ENCODE measurements at places on chromosomes 16 and 17.

- ATAC-seq = peak; percentile 14
These were observed 275.4 kb downstream of the SEC14L1 start for GRCh38 chr17:77416105-77416713.

GRCh38 chr16:29009050-29009837 lies 24.4 kb downstream of the LAT start:
- no peak for ATAC-seq

GRCh38 chr17:4487296-4487695 lies 11.4 kb upstream of the SPNS2 start:
- no peak for ATAC-seq

- no peak for ATAC-seq
These were observed 11.0 kb upstream of the CENPT start for GRCh38 chr16:67858500-67858899.

- no peak for ATAC-seq
These were observed 97.5 kb downstream of the CHD9 start for GRCh38 chr16:53152329-53152728.

GRCh38 chr17:82058230-82058854 lies 6.6 kb downstream of the GPS1 start:
- ATAC-seq = no peak

DNA sequence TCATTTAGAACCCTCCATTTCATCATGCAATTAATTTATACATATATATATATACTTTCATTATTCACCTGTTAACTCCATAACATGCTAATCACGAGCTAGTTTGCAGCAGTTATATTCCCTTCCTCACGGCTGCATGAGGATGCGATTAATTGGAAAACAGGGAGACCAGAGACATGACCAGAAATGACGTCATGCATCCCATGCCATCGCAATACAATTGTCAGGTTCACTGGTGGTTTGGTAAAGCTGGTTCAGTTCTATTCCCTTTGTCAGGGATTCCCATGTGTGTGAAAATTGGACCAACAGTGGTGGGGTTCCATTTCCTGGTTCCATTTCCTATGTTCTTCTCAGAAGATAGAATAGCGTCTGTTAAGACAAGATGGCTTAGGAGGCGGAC lies 440.4 kb upstream of the ERCC4 start:
- ATAC-seq = no peak

DNA sequence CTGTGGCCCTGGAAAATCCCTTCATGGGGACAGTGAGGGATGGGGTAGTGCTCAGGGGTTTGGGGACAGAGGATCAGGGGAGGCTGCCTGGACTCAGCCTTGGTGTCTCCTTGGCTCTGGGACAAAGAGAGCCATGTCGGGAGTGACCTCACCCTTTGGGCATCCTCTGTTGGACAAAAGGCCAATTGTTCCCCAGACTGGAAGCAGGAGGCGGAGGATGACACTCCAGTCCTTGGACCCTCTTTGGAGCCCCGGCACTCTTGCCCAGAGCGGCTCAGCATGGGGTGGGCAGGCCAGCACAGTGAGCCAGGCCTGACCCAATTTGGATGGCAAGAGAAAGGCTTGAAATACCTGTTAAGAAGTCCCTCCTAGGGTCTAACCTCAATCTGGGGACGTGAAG lies 39.4 kb upstream of the PHB1 start:
- no peak for ATAC-seq

- ATAC-seq = no peak
These were observed 12.8 kb upstream of the HSBP1 start for GRCh38 chr16:83794860-83795554.

GRCh38 chr16:84004442-84004841 lies 36.4 kb downstream of the NECAB2 start:
- ATAC-seq = no peak

DNA sequence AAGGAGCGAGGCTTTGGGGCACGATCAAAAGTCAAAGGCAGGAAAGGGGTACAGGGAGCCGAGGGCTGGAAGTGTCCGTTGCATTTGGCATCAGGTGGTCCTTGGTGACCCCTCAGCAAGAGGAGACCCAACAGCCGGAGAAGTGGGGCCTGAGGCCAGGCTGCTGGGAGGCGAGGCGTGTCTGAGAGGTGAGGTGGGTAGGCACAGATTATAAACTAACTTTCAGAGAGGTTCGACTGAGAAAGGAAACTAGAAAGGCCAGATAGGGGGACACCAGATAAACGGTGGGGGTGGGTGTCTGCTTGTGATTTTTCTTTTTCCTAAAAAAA lies 3.6 kb downstream of the PECAM1 start:
- ATAC-seq = no peak

DNA sequence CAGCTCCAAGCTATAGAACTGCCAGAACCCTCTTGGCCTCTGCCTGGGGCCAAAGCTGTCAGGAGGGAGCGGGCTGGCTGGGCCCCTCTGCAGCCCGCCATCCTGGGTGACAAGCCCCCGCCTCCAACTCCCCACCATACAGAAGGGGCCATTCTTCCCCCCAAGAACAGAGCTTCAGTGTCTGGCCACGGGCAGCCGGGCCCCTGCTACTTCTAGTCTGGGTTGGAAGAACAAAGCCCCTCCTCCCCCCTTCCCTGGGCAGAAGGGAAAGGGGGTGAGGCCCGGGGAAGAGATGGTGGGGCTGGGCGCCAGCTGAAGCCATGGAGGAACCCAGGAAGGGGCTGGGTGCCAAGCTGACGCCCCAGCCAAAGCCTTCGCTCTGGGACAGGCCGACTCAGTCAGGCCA lies 9.0 kb downstream of the NAT9 start:
- no peak for ATAC-seq

DNA sequence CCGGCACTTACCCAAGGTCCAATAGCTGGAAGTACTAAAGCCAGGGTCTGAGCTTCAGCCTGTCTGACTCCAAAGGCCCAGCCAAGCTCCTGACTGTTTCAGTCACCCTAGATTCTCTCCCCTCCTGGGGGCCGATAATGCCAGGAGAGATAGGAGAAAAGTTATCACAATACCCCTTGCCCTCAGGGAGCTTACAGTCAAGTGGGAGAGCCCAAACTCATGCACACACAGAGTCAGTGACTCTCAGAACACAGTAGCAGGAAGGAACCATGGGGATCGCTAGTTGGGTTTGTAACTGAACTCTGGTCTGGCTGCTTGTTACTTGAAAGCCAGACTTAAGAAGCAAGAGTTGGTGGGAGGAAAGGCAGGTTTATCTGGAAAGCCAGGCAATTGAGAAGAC lies 14.9 kb downstream of the ZNF768 start:
- no peak for ATAC-seq

DNA sequence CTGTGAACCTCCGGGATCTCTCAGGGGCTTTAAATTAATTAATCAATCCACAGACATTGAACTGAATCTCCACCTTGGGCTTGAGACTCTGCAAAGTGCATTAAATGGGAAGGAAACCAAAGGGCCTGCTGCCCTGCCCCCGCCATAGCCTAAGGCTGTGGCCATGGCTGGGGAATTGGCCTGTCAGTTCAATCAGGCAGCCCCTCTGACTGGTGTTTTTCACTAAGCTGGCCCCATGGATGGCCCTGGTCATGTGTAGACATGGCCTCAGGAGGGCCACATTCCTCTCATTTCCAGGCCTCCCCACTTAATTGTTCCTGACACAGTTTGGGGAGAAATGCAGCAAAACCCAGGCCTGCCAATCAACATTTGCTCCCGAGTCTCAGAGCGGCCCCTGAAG lies 499.8 kb downstream of the WWOX start:
- no peak for ATAC-seq

- ATAC-seq = no peak
These were observed 42.6 kb downstream of the B9D1 start for GRCh38 chr17:19319771-19320505.

DNA sequence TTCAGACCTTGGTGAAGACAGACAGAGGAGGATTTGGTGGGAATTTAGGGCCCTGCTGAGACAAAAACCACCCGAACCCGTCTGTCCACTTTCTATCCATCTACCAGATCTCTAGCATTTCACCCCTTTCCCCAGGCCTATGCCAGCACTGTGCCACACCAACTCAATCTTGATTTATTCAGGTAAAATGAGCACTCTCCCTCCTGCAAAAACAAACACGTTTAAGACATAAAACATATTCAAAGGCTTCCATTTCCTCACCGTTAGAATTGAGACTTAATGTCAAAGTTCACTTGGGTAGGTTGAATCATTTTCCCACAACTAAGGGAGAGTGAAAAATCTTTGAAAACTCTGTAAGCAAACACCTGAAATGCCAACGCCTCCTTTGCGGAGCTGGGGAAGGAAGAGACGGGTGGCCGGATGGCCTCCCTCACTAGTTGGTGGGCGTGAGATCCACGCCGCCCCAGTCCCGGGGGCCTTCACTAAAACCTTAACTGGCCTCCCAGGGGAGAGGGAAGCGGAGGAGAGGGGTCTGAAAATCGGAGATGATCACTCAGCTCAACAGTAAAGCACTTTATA lies 862 bp downstream of the DCAKD start:
- ATAC-seq = no peak

- peak; percentile 32 for ATAC-seq
These were observed 33.6 kb downstream of the RNF213 start for GRCh38 chr17:80294210-80294609.

- peak; percentile 87 for ATAC-seq
These were observed 84.3 kb downstream of the KSR1 start for GRCh38 chr17:27540318-27541101.

- ATAC-seq = no peak
These were observed 51.5 kb downstream of the GINS3 start for GRCh38 chr16:58443783-58444182.

DNA sequence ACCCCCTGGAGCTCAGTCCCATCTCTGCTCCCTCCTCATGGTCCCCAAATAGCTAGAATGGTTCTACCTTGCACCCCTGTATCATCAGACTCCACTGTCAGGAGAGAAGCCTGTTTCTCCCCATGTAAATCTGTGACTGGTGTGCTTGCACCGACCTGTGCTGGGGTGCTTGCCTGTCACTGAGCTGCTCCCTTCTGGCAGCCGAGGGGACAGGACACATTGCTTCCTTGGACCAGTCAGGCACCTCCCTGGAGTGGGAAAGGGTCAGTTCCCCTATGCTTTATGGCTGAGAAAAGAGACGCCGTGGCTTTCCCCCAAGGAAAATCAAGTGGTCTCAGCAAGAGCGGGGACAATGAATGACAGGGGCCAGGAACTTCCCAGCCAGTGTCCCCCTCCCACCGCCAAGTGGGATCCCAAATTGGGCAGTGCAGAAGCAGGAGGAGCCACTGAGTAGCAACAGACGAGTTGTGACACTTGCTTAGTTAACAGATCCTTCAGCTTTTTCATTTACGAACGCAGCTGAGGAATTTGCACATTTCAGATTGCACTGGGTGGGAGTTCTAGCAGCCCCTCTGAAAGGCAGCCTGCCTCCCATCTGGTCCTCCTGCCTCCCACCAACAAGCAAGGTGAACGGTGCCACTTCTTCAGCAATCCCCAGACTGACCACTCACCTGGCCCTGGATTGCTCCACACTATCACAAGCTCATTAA lies 156.4 kb downstream of the KATNIP start:
- no peak for ATAC-seq

GRCh38 chr17:27038676-27039075 lies 255.2 kb upstream of the WSB1 start:
- ATAC-seq = no peak

DNA sequence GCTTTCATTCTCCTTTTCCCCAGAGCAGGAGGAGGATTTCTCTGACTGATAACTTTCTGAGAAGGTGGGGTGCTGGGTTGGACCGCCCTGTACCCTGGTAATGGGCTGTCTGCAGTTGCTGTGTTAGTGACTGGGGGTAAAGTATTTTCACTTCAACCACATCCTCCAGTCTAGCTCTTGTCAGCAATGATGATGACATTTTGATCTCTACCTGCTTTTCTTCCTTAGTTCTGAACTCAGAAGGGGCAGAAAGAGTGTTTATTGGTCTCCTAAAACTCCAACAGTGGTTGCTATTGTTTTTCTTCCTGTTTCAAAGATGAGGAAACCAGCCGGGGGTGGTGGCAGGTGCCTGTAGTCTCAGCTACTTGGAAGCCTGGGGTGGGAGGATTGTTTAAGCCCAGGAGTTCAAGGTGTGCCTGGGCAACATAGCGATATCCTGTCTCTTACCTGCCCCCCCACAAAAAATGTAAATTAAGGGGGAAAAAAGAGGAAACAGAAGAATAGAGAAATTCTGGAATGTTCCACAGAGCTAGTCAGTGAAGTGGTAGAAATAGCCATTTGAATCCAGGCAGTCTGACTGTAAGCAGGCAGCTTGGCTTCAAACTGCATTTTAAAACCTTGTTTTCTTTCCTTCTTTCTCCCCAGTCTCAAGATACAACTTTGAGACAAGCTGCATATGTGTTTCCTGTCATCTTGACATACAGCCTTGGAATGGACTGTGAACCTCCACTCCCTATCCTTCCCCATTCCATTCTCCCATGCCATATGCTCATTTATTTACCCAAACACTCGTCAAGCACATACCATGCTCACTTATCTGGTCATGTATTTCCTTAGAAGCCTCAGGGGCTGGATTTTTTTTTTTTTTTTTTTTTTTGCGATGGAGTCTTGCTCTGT lies 3.3 kb upstream of the N4BP1 start:
- ATAC-seq = no peak

- peak; percentile 55 for ATAC-seq
These were observed 143.7 kb upstream of the RCVRN start for GRCh38 chr17:10048629-10049350.

DNA sequence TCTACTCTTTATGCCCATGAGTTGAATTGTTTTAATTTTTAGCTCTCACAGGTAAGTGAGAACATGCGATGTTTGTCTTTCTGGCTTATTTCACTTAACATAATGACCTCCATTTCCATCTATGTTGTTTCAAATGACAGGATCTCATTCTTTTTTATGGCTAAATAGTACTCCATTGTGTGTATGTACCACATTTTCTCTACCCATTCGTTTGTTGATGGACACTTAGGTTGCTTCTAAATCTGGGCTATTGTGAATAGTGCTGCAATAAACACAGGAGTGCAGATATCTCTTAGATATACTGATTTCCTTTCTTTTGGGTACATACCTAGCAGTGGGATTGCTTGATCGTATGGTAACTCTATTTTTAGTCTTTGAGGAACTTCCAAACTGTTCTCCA lies 19.3 kb upstream of the CA4 start:
- no peak for ATAC-seq

GRCh38 chr16:73143576-73144422 lies 95.9 kb upstream of the ZFHX3 start:
- no peak for ATAC-seq
